ENCODE measurements at places on chromosomes 1 and 21.

- ATAC-seq: no peak
These were observed 186.0 kb downstream of the LEPR start for GRCh38 chr1:65606426-65606825.

DNA sequence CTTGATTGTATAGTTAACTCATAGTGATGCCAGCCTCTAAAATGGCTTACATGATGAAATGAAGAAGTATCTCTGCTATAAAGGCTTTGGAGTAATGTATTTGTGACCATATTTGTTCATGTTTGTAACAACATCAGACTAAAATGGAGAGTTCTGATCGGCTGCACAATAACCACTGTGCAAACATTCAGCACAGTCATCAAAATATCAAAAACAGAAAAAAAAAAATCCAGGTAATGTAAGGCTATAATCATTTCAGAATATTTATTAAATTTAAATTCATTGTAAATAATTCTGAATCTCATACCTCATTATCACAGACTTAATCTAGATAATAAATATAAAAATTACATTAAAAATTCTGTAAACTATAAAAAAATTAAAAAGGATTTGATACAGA, 1161.8 kb downstream of the MRPL39 start:
- ATAC-seq: no peak

DNA sequence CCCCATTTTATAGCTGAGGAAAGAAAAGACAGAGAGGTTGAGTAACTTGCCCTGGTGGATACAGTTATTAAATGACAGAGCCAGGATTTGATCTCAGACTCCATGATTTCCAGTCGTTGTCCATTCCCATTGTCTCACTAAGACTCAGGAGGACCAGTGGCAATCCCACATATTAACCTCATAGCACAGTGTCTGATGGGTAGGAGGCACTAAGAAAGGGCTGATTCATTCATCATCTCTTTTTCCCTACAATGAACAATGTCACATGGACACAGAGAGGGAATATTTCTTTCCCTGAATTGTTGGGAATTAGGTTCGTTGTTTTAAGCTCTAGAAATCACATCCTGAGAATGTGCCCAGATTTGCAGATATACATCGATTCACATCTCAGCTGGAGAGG, 99.9 kb downstream of the PBX1 start:
- no peak for ATAC-seq

DNA sequence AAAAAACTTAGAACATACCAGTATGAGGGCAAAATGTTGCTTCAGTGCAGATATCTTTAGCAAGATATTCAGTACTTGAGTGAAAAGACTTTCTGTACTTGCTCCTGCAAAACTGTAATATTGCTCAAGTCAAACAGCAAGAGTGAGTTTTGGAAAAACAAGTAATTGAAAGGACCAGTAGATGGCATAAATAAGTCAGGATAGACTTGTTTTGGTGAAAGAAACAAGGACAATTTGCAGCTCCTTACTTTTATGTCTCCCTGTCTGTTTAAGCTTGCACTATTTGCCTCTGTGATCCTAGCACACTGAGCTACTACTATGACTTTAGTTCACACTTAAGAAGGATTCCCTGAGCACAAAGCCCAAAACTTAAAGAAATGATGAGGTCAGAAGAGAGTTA, 39.1 kb downstream of the IFI44 start:
- ATAC-seq: no peak

- no peak for ATAC-seq
These were observed 17.4 kb downstream of the IGSF21 start for GRCh38 chr1:18124977-18125376.

DNA sequence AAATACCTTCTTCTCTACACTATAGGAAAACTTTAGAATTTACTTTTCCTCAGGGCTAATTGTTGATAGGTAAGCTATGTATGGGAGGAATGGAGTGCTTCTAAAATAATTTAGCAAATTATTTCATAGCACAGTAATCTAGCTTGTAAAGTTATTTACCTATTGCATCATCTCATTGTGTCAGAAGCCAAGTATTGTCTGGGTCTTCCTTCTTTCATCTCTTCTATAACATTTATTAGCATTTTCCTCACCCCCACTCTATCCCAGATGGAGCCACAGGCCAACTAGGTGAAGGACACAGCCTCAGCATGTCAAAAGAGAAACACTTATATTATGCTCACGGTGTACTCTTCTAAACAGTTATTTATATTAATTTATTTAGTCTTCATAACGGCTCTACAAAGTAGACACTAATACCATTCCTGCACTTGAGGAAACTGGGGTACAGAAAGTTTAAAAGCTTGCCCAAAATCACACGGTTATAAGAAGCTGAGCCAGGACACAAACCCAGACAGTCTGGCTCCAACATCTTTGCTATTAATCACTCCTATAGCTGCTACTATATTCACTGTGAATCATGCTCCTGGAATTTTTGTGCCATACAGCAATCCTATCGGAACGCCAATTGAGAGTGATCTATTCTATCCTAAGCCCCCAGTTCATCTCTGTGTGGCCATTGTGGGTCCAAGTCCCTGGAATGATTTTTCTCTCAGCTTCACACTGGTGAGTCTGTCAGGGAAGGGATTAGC, 43.1 kb downstream of the OR10J5 start:
- ATAC-seq: no peak

GRCh38 chr1:157958263-157958662, 35.2 kb upstream of the KIRREL1 start:
- no peak for ATAC-seq

DNA sequence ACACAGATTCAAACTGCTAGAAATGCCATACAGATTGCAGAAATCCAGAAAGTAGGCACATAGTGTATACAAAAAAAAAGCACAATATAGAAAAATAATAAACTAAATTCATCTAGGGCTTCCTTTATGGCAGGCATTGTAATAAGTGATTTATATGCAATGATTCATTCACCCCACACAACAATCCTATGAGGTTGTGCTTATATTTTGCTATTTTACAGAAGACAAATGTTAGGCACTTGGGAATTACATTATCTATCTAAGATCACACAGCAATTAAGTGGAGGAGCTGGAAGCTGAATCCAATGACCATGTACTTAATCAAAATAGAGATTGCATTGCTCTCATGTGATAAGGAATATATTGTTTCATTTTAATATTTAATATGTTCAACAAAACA, 225.7 kb upstream of the KCNK2 start:
- no peak for ATAC-seq

- ATAC-seq: no peak
These were observed 37.5 kb downstream of the IVNS1ABP start for GRCh38 chr1:185279571-185279970.

DNA sequence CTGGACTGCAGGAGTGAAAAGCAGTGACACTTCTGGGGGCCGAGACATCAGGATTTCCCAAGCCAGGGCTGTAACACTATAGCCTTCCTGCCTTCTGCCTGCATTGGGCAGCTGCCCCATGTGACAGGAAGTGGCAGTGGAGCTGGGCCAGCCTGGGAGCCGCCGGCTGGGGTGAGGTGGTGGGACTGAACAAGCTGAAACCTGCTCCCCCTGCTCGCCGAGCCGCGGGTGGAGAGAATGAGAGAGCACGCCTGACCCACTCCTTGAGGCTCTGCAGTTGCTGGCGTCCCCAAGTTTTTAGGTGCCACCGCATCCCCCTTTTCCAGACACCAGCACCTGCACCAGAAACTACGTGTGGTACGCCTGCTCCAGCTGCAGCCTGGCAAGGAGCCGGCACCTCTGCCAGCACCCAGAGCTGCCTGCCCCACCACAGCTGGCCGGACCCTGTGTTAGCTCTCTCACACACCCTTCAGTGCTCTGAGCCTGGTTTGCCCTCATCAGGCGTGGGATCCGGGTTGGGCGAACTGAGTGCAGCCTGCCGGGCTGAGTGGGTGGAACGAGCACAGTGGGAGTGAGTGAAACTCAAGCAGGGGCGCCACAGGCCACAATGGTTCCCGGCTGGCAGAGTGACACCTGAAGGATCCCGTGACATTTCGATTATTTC, 119.4 kb downstream of the AKT3 start:
- ATAC-seq: no peak

GRCh38 chr1:161836018-161836417, 69.9 kb downstream of the ATF6 start:
- ATAC-seq: no peak

DNA sequence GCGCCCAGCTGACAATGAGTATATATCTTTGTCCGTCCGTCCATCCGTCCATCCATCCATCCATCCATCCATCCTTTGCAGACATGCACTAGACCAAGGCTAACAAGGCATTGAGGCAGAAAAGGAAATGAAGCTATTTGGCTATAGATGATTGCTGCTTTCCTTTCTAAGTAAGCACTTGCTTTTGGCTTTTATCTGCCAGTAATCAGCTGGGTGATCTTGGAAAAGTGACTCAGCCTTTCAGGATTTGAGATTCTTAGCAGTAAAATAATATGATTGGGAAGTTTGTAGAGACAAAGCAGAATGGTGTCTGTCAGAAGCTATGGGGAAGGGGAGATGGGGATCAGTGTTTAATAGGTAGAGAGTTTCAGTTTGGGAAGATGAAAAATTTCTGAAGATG, 22.7 kb downstream of the ZFYVE9 start:
- no peak for ATAC-seq

GRCh38 chr1:11484321-11484655, 5.3 kb downstream of the DISP3 start:
- ATAC-seq: no peak
